ENCODE measurements at places on chromosomes 12 and 14. TPM values are rescaled to one million over a fixed set of nuclear protein-coding genes. Genes with fewer than 3 reads are reported as not detected.

Gene RSRC2
- total RNA-seq: 75.6 TPM

Gene TAC3
- 3.9 TPM for total RNA-seq

Gene SLC25A47
- not detected for total RNA-seq

GRCh38 chr14:71321574-71322315 lies 414.5 kb downstream of the PCNX1 start:
- DNase-seq: no peak
- peaks cover 26% of the 10 kb centered on the region for H3K4me1 ChIP-seq
- H3K27me3 ChIP-seq: no peaks in the 10 kb centered on the region
- no peaks in the 10 kb centered on the region for H3K36me3 ChIP-seq
- H3K4me3 ChIP-seq: peak overlapping the region; percentile 95

DNA sequence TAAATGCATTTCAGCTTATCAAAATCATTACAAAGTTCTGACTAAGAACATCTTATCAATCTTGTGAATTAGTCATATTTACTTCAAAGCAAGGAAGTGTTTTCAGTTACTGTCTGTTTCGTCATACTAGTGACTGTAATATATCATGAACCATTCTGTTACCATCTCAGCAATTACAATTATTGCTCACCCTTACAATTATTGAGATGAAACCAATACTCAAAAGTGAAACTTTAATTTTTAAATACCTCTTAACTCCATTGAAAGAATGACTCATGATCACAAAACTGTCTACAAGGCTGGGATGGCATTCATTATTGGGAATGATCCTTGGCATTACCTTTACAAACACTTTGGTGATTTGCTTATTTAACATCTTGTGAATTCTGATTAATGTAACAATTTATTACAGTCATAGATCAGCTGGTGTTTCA lies 90.3 kb downstream of the RPS6KA5 start:
- H3K27ac ChIP-seq: no peak overlapping the region
- no peak overlapping the region for H3K4me3 ChIP-seq
- H3K36me3 ChIP-seq: no peaks in the 10 kb centered on the region

- H3K4me3 ChIP-seq: no peak overlapping the region
- no peaks in the 10 kb centered on the region for H3K27me3 ChIP-seq
- DNase-seq: no peak
- no peaks in the 10 kb centered on the region for H3K4me1 ChIP-seq
- H3K27ac ChIP-seq: no peak overlapping the region
- H3K36me3 ChIP-seq: no peaks in the 10 kb centered on the region
Observed at GRCh38 chr14:82704218-82704617, 1170.6 kb upstream of the SEL1L start.

- peaks cover 40% of the 10 kb centered on the region for H3K4me1 ChIP-seq
- no peak for DNase-seq
- H3K36me3 ChIP-seq: no peaks in the 10 kb centered on the region
Observed at GRCh38 chr12:50402264-50403000, 1.7 kb downstream of the LARP4 start.

DNA sequence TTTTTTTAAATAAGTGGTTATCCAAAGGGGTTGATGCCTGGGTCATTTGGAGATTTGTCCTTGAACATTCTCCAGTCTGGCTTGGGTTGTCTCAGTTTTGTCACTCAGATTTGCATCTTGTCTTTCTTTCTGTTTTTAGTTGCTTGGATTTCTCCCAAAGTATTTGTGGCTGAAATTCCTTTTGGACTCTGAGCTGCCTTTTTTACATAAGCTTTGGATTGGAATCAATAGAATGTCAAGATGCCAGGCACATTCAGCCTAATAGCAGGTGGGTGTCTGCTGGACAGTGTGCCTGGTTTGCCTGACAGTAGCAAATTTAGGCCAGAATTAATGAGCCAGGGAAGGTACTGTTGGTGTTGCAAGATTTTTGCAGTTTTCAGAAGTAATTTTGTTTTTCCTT lies 50.0 kb downstream of the FLRT2 start:
- no peak overlapping the region for H3K27ac ChIP-seq
- H3K27me3 ChIP-seq: no peaks in the 10 kb centered on the region
- H3K4me3 ChIP-seq: no peak overlapping the region
- no peaks in the 10 kb centered on the region for H3K36me3 ChIP-seq
- no peaks in the 10 kb centered on the region for H3K4me1 ChIP-seq
- no peak for DNase-seq

DNA sequence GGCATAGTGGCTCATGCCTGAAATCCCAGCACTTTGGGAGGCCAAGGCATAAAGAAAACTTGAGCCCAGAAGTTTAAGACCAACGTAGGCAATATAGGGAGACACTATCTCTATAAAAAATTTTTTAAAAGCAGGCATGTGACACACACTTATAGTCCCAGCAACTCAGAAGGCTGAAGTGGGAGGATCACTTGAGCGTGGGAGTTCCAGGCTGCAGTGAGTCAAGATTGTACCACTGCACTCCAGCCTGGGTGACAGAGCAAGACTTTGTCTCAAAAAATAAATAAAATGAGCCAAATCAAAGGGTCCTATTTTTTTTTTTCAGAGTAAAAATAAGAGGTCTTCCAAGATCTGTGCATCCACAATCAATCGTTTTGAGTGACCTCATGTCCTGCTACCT lies 237.6 kb downstream of the SLC16A7 start:
- no peaks in the 10 kb centered on the region for H3K27me3 ChIP-seq
- H3K27ac ChIP-seq: no peak overlapping the region
- no peaks in the 10 kb centered on the region for H3K36me3 ChIP-seq
- no peak for DNase-seq
- no peak overlapping the region for H3K4me3 ChIP-seq

Gene C12orf56
- not detected for total RNA-seq

GRCh38 chr12:94426049-94426448 lies 33.6 kb downstream of the CEP83 start:
- peaks cover 18% of the 10 kb centered on the region for H3K4me1 ChIP-seq
- no peak overlapping the region for H3K4me3 ChIP-seq
- H3K36me3 ChIP-seq: no peaks in the 10 kb centered on the region
- H3K27ac ChIP-seq: no peak overlapping the region
- DNase-seq: no peak

Measured in sigmoid colon (tissue), 7 donors.